ENCODE measurements at places on chromosomes 7 and 10. TPM values are rescaled to one million over a fixed set of nuclear protein-coding genes. Genes with fewer than 3 reads are reported as not detected.
A peak's percentile ranks its signal among the peaks of the same experiment; 100 is the strongest.

NPC1L1 gene
- 0.02 TPM for polyA plus RNA-seq

CYP2C19 gene
- not detected for polyA plus RNA-seq

HYAL4 gene
- 0.07 TPM for polyA plus RNA-seq

- peak; percentile 13 for DNase-seq
- H3K27me3 ChIP-seq = no peaks in the 10 kb centered on the region
- no peaks in the 10 kb centered on the region for H3K36me3 ChIP-seq
- H3K4me1 ChIP-seq = peaks cover 10% of the 10 kb centered on the region
- H3K4me3 ChIP-seq = no peak overlapping the region
- H3K27ac ChIP-seq = no peak overlapping the region
These were observed 400.6 kb upstream of the IGFBP3 start for GRCh38 chr7:46321556-46322205.

- no peaks in the 10 kb centered on the region for H3K36me3 ChIP-seq
- no peaks in the 10 kb centered on the region for H3K4me1 ChIP-seq
- no peaks in the 10 kb centered on the region for H3K27me3 ChIP-seq
- DNase-seq = no peak
- H3K27ac ChIP-seq = no peak overlapping the region
- H3K4me3 ChIP-seq = no peak overlapping the region
These were observed 9.1 kb upstream of the FZD9 start for GRCh38 chr7:73424489-73424885.

DNA sequence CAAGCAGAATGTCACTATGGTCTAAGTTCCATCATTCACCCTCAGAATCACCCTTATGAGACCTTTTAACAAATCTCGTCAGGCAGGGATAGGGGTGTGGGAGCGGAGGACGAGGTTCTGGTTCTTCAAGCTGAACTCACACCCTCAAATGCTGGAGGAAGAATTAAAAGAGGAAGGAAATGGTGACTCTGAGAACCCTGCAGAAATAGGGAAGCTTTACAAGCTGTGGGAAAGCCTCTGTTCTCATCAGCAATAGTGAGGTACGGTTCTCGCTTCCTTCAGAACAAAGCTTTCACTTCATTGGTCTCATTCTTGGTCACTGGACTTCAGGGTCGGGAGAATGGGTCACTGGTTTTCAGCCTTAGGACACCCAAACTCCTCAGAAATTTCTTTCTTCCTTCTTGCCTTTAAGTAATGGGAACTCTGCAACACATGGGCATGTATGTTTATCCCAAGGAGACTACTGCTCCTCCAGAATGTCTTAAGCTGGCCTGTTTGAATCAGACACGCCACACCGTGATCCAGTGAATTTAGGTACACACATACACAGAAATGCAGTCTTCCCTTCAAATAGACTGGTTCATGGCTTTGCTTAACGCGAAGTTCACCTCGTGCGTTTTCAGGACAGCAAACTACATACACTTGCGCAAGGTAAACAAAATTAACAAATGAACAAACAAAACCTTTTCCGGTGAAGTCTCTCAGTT lies 226.0 kb downstream of the SFMBT2 start:
- no peaks in the 10 kb centered on the region for H3K27me3 ChIP-seq
- H3K36me3 ChIP-seq = peaks cover 9% of the 10 kb centered on the region
- no peaks in the 10 kb centered on the region for H3K4me1 ChIP-seq
- no peak overlapping the region for H3K4me3 ChIP-seq
- DNase-seq = no peak
- no peak overlapping the region for H3K27ac ChIP-seq

All from lung (tissue), 17 donors.